Stimulated activated CD4-positive, alpha-beta T cell treated with anti-CD3 and anti-CD28 coated beads, Interleukin-2, amount 100 ng/mL, for 48 hours (primary cell): ENCODE measurements at places on chromosomes 16 and 17.

GRCh38 chr17:80475910-80476876, at the start of gene NPTX1:
Gene NPTX1, minus strand, starts transcription at chr17:80476607. Its CDS starts 161 bp downstream, at chr17:80476446.
- peak; percentile 18 for DNase-seq

DNA sequence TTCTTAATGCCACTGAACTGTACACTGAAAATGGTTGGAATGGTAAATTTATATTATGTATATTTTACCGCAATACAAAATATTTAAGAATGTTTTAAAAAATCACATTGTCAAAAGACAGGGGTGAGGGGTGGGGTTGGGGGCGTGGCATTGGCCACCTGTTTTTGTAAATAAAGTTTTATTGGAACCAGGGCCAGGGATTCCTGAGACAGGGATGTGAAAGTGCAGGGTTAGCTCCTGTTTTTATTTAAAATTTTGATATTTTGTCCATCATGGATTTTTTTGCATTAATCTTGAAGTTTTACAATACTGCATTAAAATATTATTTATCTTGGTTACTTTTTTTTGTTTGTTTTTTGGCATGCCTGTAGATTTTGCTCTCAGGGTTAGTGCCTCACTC, 2.3 kb upstream of the FA2H start:
- no peak for DNase-seq

DNA sequence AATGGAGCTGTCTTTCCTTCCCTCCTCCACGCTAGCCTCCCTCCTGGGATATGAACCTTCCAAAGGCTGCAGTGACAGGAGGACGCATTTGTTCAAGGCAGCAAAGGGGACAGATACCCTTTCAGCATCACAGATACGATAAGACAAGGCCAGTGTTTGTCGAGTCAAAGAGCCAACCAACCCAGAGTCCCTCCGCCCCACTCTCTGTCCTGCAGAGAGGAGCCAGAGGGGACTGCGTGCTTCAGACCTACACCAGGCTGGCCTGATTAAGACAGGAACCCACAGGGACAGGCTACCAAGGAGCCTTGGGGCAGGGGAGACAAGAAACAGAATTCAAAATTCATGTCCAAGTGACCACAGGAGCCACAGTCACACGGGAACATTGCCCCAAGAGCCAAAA, 72.6 kb upstream of the CDH5 start:
- DNase-seq: no peak

GRCh38 chr16:72018470-72018869, 9.9 kb downstream of the DHODH start:
- no peak for DNase-seq

DNA sequence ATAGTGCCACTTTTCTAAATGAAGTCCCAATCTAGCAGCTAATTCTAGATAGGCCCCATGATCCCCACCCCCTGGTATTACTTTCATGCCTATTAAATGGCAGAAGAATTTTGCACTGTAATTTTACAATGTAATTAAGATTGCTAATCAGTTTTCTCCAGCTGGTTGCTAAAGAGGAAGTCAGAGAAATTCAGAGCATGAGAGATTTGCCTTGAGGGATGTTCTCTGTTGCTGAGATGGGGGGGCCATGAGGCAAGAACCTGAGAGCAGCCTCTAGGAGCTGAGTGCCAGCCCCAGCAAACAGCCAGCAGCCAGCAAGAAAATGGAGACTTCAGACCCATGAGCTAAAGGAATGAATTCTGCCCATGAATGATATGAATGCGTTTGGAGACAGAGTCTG, 38.9 kb downstream of the SHCBP1 start:
- no peak for DNase-seq

DNA sequence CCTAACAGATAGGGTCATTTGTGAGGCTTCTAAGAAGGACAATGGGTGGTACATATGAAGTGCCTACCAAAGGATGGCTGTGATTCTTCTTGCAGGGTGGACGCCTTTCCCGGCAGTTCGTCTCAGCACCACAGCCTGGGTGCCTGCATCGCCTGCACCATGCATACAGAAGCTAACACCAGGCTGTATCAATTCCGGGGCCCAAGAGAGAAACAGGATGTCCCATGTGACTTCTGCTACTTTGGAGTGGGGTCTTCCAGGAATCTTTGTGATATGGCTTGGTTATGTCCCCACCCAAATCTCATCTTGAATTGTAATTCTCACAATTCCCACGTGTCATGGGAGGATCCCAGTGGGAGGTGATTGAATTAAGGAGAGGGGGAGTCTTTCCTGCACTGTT, 251.6 kb upstream of the TNRC6C start:
- no peak for DNase-seq

DNA sequence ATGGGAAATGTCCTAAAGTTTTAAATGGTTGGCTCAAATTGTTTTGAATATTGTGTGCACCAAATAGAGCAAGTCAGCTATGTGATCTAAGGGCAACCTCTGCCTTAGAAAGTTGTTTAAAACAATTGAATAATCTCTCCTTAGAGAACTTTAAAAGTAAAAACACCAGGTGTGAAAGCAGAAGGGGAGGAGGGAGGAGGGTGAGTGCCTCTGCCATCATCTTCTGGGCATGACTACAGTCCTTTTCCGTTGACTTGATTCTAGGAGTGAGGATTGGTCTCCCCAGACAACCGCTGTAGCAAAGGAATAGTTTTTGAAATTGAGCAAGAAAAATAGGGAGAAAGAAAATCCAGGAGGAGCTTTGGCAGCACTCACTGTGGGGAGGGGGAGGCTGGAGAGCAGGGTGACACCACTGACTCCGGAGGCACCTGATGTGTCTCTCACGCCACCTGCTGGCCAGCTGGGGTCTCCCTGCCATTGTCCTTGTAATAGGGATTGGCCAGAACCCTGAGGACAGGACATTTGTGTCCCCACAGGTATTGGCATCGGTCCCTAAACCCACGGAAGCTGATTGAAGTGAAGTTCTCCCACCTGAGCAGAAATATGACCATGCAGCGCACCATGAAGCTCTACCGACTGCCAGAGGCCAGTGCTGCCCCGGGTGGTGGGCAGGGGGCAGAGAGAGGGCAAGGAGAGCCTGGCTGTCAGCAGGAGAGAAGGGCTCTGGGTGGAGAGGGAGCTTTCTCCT, 33.3 kb downstream of the PLCD3 start:
- DNase-seq: peak; percentile 77

DNA sequence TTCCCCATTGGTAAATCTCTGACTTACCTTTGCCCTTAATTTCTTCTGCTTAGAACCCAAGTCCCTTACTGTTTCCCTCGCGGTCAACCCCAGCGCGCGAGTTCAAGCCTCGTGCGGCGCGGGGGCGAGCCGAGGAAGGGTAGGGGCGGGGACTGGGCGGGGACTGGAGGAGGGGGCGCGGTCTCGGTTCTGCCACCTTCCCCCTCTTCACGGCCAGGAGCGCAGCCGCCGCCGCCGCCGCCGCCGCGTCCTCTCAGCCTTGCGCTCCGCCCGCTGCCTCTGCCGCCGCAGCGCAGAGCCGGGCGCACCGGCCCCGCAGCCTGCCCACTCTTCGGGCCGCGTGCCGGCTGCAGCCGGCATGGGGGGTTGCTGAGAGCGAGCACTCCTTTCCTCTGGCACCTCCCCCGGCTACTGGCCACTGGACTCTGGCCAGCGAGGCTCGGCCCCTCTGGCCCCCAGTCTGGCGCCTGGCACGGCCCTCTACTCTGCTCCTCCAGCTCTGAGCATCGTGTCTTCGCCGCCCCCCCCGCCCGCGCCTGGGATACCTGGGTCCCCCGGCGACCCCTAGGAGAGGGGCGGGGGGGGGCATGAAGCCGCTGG, at the start of gene RAPGEFL1:
Gene RAPGEFL1 (plus strand): TSS at position 196 of the 600 bp plus-strand sequence. CDS start 392 bp downstream, at position 588.
- DNase-seq: peak; percentile 84

GRCh38 chr16:78786635-78787034, 687.2 kb downstream of the WWOX start:
- no peak for DNase-seq

- DNase-seq: no peak
Measured at GRCh38 chr16:57627184-57627871, 1.1 kb upstream of the ADGRG1 start.

GRCh38 chr17:5757314-5757907, 173.1 kb upstream of the NLRP1 start:
- no peak for DNase-seq

DNA sequence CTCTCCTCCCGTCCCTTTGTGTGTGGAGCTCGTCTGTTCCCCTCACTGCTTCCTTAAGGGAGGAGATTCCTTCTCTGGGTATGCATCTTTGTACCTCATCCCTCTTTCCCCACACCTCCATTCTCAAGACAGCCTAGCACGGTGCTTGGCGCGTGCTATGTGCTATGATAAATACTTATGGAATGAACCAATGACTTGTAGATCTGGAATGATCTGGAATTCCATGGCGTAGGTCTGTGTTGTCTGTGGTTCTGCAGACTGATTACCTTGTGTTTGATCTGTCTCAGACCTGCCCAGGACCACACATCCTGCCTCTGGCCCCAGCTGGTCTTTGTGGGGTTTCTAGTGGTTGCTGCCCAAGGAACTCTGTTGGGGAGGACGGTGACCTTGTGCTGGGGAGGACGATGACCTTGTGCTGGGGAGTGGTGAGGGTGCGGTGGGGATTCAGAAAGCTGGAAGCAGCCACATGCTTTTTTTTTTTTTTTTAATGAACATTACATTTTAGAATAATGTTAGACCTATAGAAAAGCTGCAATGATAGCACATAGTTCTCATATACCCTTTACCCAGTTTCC, 33.5 kb upstream of the ETV4 start:
- no peak for DNase-seq

DNA sequence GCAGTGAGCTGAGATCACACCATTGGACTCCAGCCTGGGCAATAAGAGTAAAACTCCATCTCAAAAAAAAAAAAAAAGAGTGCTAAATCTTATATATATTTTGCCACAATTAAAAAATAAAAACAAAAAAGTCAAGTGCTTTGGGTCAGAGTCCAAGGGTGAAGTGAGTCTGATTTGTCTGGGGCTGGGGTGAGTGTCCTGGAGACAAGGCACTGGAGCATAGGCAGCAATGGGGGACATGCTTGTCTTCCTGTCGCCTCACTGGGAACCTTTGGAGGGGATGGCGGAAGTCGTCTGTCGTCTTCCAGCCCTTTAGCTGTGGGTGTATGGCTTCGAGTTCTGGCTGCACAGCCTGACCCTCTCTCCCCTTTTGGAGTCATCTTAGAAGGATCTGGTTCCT, 167.1 kb downstream of the NTN1 start:
- no peak for DNase-seq

DNA sequence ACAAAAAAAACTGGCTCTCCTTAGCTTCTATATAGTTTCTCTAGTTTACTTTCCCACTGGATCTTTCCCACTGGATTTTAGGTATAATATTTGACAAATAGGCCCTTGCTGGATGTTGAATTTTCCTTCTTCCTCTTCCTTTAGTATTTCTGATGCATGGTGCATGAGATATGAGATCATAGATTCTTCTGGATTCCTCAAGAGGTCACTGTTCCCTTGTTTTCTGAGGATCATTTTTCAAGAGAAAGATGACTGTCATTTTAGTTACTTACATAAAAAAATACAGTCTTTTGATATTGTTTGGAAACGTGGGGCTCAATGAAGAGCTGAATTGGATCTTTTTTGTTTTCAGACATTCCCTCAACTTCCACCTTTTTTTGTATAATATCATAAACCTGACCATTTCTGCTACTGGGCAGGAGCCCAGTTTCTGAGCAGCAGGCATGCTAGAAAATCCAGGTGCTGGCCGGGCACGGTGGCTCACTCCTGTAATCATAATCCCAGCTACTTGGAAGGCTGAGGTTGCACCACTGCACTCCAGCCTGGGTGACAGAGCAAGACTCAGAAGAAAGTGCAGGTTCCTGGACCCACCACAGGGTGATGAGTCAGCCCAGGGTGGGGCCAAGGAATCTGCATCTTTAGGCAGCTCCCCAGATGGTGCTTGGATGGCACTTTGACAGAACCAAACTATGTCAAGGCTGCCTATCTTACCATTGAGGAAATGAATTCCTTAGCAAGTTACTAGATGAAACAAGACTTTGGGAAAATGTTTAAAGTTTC, 70.3 kb downstream of the SDR42E1 start:
- no peak for DNase-seq

GRCh38 chr16:8798174-8798527, 512 bp downstream of the PMM2 start:
- DNase-seq: peak; percentile 7

- DNase-seq: no peak
Measured at GRCh38 chr17:2952174-2952845, 111.1 kb downstream of the OR1D5 start.

- DNase-seq: no peak
Measured at GRCh38 chr17:4017377-4017776, 53.1 kb upstream of the ATP2A3 start.

GRCh38 chr17:13374203-13375143, 227.3 kb downstream of the HS3ST3A1 start:
- DNase-seq: no peak

DNA sequence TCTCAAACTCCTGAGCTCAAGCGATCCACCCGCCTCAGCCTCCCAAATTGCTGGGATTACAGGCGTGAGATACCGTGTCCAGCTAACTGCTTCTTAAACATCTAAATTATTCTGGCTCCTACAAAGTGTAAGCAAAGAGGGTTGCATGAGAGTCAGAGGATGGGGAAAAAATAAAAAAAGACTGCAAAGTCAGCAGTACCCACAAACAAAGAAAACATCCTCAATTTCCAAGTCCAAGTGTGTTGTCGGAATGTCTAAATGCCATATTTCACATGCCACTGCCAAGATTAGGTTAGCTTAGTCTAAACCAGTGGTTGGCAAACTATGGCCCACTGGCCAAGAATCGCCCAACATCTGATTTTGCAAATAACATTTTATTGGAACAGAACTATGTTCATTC, 13.0 kb upstream of the PHLPP2 start:
- DNase-seq: no peak

- DNase-seq: no peak
Measured at GRCh38 chr17:70365091-70365583, 195.8 kb downstream of the KCNJ2 start.

DNA sequence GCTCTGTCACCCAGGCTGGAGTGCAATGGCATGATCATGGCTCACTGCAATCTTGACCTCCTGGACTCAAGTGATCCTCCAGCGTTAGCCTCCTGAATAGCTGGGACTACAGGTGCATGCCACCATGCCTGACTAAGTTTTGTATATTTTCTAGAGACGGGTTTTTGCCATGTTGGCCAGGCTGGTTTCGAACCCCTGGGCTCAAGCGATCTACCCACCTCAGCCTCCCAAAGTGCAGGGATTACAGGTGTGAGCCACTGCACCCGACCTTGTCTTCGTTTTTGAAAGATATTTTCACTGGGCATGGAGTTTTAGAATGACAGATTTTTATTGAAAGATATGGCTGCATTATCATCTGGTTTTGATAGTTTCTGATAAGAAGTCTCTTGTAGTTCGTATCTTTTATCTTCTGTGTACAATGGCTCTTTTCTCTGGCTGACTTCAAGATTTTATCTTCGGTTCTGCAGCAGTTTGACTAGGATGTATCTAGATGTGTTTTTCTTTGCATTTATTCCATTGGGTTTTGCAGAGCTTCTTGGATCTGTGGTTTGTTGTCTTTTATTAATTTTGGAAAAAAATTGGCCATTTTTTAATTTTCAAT, 14.6 kb downstream of the ADGRG5 start:
- DNase-seq: no peak

- DNase-seq: peak; percentile 95
Measured at GRCh38 chr17:31524926-31525800, 133.7 kb downstream of the RAB11FIP4 start.

GRCh38 chr17:72687886-72688285, 404.6 kb downstream of the SLC39A11 start:
- DNase-seq: no peak
